ENCODE measurements at places on chromosomes 7 and 10.

DNA sequence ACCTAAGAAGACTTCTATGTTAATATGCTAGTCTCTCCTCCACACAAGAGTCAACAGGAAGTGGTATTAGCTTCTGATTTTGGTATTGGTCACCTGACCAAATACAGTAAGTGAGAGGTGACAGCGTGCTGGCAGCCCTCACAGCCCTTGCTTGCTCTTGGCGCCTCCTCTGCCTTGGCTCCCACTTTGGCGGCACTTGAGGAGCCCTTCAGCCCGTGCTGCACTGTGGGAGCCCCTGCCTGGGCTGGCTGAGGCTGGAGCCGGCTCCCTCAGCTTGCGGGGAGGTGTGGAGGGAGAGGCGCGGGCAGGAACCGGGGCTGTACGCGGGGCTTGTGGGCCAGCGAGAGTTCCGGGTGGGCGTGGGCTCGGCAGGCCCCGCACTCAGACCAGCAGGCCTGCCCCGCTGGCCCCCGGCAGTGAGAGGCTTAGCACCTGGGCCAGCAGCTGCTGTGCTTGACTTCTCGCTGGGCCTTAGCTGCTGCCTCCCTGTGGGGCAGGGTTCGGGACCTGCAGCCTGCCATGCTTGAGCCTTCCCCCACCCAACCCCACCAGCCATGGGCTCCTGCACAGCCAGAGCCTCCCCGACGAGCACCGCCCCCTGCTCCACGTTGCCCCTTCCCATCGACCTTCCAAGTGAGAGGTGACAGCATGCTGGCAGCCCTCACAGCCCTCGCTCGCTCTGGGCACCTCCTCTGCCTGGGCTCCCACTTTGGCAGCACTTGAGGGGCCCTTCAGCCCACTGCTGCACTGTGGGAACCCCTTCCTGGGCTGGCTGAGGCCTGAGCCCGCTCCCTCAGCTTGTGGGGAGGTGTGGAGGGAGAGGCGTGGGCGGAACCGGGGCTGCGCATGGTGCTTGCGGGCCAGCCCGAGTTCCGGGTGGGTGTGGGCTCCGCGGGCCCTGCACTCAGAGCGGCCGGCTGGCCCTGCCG lies 4.2 kb upstream of the ACSL5 start:
- DNase-seq = no peak

DNA sequence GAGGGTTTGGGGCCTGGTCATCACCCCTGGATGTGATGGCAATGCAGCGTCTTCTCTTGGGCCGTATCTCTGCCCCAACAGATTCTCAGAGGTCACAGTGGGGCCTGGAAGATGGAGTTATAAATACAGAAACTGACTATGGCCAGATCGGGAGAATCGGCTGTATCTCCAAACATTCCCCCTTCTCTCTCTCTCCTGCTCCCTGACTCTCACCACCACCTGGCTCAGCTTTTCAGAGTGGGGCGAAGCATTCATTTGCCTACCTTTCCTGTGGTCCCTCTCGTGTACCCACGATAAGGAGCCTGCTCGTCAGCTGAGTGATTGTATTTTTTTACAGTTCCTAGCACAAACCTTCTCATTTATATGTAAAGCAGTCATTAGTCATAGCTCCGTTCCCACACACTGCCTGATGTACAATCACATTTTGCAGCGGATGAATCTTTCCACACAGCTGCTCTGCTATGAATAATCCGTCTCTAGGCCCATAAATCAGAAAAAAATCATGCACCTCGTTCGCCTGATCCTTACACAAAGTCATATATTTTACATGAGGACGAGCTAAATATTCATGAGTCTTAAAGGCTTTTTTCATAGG lies 23.2 kb upstream of the BTRC start:
- DNase-seq = no peak

- no peak for DNase-seq
Observed at GRCh38 chr10:111087968-111088505, 11.2 kb downstream of the ADRA2A start.

DNA sequence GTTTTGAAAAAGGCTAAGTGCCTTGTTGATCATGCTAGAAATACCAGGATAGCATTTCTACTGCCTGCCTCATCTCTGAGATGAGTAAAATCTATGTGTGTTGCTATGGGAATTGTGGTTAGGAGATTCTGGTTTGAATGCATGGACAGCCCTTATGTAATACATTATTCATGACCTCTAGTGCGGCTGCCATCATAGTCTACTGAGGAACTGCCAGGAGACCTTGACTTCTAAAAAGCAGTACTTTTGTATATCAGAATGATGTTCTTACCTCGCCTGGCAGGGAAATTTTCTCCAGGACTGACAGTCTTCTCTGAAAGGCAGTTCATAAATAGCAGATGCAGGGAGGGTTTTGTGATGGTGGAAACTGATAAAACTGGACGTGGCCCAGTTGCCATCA lies 248.5 kb downstream of the NSUN6 start:
- DNase-seq = no peak

- DNase-seq = no peak
Observed at GRCh38 chr7:471866-472639, 47.6 kb downstream of the PDGFA start.

- no peak for DNase-seq
Observed at GRCh38 chr7:47771336-47771989, 176.8 kb downstream of the PKD1L1 start.

DNA sequence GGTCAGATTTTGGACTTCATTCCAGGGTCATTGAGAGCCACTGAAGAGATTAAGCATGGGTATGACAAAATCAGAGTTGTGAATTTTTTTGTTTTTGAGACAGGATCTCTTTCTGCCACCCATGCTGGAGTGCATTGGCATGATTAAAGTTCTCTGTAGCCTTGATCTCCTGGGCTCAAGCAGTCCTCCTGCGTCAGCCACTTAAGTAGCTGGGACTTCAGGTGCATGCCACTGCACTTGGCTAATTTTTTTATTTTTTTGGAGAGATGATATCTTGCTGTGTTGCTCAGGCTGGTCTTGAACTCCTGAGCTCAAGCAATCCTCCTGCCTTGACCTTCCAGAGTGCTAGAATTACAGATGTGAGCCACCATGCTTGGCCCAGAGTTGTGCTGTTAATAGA lies 52.5 kb upstream of the GLCCI1 start:
- no peak for DNase-seq

DNA sequence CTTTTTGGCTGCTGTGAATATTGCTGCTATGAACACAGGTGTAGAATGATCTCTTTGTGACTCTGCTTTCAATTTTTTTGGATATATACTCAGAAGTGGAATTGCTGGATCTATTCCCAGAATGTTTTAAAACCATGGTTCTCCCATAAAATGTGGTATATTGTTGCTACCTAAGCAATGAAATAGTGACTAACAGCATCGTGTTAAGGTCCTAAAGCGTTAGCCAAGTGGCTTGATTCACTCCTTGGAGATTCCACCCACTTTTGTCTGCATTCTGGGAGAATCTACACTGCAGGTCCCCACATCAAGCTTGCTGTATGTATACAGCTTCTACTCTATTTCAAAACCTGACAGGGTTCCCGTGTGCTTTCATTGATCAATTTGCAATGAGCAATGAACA lies 105.6 kb downstream of the CDK6 start:
- no peak for DNase-seq

GRCh38 chr7:151553356-151553755 lies 33.7 kb upstream of the RHEB start:
- DNase-seq = no peak

DNA sequence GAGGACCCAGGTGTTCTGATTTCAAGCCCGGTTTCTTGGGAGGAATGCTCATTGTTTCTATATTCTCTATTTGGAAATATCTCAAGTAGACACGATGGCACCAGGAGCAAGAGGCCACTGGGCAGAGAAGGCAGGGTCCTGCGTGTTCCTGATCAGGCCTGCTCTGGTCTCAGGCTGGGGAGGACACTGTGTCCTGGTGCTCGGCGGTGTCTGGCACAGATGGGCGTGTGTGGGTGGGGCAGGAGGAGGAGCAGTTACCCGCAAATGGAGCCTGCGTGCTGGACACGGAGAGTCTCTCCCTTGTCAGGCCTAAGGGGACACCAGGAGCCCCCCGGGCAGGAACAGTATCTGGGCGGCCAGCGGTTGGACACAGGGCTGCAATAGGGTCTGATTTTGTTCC lies 25.9 kb upstream of the GOLGA7B start:
- DNase-seq = no peak

- no peak for DNase-seq
Observed at GRCh38 chr7:118372530-118372929, 148.0 kb downstream of the ANKRD7 start.

All from NCI-H510A (cell line).